Stimulated activated CD8-positive, alpha-beta memory T cell treated with anti-CD3 and anti-CD28 coated beads, Interleukin-4, amount 100 ng/mL, for 48 hours (primary cell): ENCODE measurements at places on chromosomes 7 and 10.

DNA sequence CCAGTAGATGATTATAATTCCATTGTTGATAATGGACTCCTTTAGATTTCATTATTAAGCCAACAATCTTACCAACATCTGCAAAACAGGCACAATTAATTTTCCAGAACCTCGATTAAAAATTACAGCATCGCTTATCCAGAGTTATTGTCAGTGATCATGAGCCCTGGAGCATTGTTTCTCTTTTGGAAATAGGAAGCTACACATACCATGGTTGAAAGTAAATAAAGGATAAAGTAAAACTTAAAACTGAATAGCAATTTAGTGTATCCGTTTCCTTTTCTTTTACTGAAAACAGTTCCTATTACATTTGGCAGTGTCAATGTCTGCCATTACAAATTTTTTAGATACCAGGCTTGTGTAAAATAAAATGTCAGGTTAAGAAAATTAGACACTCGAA is 9.9 kb upstream of the HOXA2 start:
- no peak for DNase-seq

DNA sequence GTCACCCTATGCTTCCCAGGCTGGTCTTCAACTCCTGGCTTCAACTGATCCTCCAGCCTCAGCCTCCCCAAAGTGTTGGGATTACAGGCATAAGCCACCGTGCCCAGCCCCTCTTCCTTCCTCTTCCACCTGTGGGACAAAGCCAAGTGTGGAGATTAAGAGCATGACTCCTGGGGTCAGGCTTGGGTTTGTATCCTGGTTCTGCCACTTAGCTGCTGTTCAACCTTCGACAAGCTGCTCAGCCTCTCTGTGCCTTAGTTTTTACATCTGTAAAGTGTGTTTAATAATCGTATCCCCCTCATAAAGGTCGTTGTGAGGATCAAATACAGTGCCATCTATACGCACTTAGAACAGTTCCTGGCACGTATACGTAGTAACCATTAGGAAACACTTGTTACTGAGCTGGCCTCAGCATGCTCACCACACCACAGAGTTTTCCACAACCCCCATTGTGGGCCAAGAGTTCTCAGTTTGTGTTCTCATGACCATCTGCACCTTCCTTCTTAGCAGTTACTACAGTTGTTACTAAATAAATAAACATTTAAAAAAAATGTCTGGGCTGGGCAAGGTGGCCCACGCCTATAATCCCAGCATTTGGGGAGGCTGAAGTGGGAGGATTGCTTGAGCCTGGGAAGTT is 140.5 kb upstream of the BTBD16 start:
- DNase-seq = no peak

- DNase-seq = no peak
These were observed 191.7 kb upstream of the SLC26A5 start for GRCh38 chr7:103637726-103638125.

DNA sequence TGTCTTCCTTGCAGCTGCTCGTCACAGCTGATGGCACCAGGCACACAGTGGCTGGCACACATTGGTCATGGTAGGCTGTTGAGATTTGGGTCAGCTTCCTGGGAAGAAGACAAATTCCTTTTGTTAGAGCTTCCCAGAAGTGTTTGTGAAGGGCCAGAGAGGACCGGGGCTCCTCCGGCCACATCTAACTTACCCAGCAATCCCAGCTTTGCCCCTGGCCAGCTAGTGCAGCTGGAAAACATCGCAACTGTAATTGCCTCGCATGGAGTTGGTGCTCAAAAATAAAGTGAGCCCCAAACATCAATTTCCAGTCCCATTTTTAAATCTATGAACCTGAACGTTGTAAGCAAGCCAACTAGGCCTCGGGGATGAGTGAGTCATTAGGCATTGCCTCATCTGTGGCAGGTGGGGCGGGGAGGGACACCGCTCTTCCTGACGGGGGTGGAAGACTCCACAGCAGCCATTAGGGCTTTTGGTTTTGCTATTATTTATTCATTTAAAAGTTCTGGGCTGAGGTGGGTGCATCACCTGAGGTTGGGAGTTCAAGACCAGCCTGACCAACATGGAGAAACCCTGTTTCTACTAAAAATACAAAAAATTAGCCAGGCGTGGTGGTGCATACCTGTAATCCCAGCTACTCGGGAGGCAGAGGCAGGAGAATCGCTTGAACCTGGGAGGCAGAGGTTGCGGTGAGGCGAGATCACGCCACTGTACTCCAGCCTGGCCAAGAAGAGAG is 12.4 kb downstream of the CPA5 start:
- peak; percentile 30 for DNase-seq

DNA sequence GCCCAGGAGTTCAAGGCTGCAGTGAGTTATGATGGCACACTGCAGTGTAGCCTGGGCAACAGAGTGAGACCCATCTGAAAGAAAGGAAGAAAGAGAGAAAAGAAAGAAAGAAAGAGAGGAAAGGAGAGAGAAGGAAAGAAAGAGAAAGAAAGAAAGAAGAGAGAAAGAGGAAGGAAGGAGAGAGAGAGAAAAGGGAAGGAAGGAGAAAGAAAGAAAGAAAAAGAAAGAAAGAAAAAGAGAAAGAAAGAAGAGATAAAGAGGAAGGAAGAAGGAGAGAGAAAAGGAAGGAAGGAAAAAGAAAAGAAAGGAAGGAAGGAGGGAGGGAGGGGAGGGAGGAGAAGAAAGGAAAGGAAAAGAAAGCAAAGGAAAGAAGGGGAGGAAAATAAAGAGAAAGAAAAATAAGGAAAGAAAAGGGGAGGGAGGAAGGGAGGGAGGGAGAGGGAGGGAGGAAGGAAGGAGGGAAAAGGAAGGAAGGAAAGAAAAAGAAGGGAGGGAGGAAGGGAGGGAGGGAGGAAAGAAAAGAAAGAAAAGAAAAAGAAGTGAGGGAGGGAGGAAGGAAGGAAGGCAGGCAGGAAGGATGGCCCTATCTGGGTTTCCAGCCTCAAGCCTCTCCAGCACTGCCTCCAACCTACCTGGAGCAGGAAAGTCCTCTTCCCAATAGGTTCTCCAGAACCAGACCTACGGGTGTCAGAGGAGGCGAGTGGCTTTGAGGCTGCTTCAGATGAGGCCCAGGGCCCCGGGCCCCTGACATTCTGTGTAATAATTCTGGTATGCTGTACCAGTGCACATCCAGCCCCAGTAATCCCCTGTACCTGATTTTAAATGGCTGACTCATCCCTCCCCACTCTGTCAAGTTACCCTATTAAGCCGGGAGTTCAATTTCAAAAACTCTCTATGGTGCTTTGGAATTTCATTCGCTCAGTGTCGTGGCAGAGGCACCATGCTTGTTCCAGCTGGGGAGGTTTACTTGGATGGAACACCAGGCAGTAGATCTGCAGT is 6.8 kb upstream of the PARD3 start:
- DNase-seq = no peak

DNA sequence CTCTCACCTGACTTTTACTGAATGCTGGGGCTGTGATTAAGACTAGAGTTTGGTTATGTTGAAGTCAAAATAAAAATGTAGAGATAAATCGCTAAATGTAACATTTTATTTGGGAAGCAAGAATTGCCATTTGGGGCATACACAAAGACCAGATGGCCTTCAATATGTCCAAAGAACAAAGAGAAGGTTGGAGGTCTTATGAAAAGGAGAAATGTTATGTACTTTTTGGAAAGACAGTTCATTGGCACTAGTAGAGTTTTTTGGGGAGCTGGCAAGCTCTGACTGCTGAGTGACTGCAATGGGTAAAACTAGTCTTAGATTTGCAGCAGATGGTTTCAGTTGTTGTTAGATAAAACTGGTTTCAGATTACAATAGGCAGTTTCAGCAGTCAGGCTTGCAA is 35.6 kb upstream of the GALNT17 start:
- DNase-seq = no peak

DNA sequence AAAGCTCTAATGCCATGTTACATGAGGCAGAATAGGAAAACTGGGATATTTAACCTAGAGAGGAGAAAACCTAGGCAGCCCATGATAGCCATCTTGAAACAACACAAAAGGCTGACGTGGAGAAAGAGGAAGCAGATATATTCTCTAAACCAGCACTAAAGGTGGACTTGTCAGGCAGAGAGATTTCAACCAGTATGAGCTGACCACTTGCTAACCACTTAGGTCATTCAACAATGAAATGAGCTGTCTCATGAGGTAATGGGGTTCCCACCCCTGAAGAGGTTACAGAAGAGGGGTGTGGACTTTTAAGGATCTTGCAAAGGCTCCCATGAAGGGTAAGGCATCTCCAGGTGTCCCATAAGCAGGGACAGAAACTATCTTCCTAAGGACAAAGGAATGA is 26.8 kb upstream of the EGR2 start:
- no peak for DNase-seq

- DNase-seq = no peak
These were observed 21.2 kb upstream of the PRKCQ start for GRCh38 chr10:6601246-6601805.

- DNase-seq = no peak
These were observed 79.4 kb upstream of the LRRN3 start for GRCh38 chr7:111011520-111011919.
